ENCODE measurements at places on chromosomes 11 and 22.

- no peak for DNase-seq
Measured at GRCh38 chr11:2651826-2652271, 47.9 kb downstream of the KCNQ1OT1 start.

- DNase-seq, result peak; percentile 40
Measured at GRCh38 chr11:3609416-3610265, 32.2 kb downstream of the ART5 start.

- no peak for DNase-seq
Measured at GRCh38 chr11:128733440-128734102, 39.7 kb downstream of the FLI1 start.

- DNase-seq, result no peak
Measured at GRCh38 chr11:86067009-86067850, 1.7 kb downstream of the PICALM start.

DNA sequence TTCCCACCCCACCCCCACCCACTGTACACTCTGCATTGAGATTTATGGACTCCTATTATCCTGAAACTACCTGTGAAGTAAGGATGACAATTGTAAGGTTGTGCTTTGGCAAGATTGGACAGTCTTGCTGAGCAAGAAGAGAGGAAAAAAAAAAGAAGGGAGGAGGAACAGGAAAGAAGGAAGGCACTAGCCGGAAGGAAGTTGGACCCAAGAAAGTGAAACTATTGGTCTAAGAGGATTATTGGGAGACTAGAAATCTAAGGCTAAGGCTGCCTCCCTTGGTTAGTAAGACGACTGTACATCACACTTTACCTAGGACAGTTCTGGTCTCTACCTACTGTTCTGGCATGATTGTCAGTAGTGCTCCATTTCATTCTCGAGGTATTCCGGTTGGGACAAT, 12.1 kb upstream of the TRIM44 start:
- no peak for DNase-seq

- DNase-seq, result no peak
Measured at GRCh38 chr11:23010790-23011335, 150.6 kb upstream of the CCDC179 start.

GRCh38 chr11:110345743-110346142, 49.3 kb upstream of the RDX start:
- DNase-seq, result no peak

GRCh38 chr11:15641271-15642045, 526.7 kb downstream of the INSC start:
- DNase-seq, result no peak

- DNase-seq, result no peak
Measured at GRCh38 chr11:14812757-14813156, 79.3 kb downstream of the CYP2R1 start.

DNA sequence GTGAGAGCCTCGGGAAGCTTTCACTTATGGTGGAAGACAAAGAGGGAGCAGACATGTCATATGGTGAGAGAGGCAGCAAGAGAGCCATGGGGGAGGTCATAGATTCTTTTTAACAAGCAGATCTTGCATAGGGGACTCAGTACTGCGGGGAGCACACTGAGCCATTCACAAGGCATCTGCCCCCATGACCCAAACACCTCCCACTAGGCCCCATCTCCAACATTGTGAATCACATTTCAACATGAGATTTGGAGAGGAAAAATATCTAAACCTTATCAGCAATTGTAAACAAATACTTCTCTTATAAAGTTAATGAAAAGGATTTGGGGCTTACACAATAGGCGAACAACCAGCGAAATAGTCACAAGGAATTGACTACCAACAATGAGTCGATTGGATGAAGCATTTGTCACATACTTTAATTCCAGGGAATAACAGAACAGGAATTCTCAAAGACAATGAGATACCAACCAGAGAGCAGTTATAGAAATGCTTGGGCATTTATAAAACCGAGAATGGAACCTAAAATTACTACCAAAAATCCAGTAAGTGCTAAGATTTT, 7.3 kb downstream of the DDI1 start:
- DNase-seq, result no peak

GRCh38 chr11:72135891-72136683, 562 bp downstream of the FOLR3 start:
- DNase-seq, result no peak

DNA sequence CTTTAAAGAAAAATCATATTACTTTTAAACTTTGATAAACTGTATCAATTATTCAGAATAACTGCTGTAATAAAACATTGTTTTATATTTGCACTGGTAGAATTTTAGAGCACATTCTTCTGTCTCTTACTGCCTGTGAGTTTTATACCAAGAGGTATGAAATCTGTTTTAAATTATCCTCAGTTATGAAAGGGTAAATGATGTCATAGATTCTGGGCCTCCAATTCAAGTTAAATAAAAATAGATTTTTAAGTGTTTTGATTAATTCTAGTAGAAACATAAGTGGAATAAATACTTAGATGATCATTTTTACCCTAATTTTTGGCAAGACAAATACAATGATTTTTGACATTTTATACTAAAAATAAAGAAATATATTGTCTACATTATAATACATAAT, 93.0 kb downstream of the GUCY1A2 start:
- DNase-seq, result no peak

GRCh38 chr22:37870273-37870672, 21.1 kb downstream of the EIF3L start:
- no peak for DNase-seq
